Mucosa of descending colon (tissue), 3 donors: ENCODE measurements at places on chromosomes 4 and X. TPM values are rescaled to one million over a fixed set of nuclear protein-coding genes. Genes with fewer than 3 reads are reported as not detected.

The ENPEP gene
- 2.1 TPM for total RNA-seq

The GAB3 gene
- 2.5 TPM for total RNA-seq

The NAT8L gene
- 0.26 TPM for total RNA-seq

The NXF2 gene
- not detected for total RNA-seq

The GPR143 gene
- total RNA-seq: 0.93 TPM

The KLF8 gene
- total RNA-seq: 6.5 TPM

The DDX53 gene
- not detected for total RNA-seq

The FAM47E gene
- total RNA-seq: 9.8 TPM

The TMSB15C gene
- 0.87 TPM for total RNA-seq

The OPRPN gene
- total RNA-seq: not detected

The PGAM4 gene
- total RNA-seq: not detected

DNA sequence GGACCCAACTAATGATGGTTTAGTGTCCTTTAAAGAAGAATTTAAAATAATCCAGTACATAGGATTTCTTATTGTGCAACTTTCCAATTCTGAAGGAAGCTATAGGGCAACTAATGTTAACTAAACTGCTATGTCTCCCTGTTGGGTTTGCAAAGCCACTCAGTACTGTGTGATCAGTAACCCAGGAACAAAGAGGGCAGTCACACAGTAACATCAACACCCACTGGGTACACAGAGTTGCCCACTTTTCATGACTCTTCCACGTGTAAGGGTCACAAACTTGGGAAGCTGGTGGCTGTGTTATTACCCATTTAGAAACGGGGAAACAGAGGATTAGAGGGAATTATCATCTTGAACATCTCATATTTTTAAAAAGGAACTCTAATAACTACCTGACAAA is 555.0 kb upstream of the DIPK2B start:
- no peak for DNase-seq

GRCh38 chrX:51144828-51145442 is 187.7 kb upstream of the NUDT10 start:
- peak; percentile 41 for DNase-seq

DNA sequence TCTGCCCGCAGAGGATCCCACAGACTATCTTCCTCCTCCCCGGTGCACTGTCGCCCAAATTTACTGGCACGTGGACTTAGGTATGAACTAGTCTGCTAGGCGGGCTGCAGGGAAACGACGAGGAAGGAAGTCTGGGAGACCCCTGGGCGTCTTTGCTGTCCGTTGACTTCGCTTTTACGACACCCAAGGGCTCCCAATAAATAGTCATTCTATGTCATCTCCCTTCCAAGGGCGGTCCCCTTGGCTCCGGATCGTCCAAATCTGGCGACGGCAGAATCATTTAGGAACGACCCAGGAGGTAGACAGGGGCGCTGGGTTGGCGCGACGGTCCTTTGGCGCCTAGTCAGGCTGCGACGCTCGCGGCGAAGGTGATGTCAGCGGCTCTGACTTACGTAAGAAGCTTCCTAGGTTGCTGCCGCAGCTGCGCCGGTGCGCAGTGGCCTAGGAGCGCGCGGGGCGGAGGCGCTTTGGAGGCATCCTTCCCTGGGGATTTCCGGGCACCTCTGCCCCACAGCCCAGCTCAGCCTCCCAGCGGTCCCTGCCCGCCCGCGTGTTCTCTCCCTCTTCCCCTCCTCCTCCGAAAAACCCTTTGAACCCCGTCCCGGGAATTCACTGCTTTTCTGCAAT is 2.2 kb downstream of the NHS start:
- peak; percentile 58 for DNase-seq

GRCh38 chrX:150035531-150035930 is 97.2 kb upstream of the EOLA2 start:
- DNase-seq: no peak

GRCh38 chr4:31374256-31374960 is 654.2 kb downstream of the PCDH7 start:
- no peak for DNase-seq

- DNase-seq: no peak
Measured at GRCh38 chr4:38004062-38004461, 43.9 kb downstream of the PTTG2 start.

DNA sequence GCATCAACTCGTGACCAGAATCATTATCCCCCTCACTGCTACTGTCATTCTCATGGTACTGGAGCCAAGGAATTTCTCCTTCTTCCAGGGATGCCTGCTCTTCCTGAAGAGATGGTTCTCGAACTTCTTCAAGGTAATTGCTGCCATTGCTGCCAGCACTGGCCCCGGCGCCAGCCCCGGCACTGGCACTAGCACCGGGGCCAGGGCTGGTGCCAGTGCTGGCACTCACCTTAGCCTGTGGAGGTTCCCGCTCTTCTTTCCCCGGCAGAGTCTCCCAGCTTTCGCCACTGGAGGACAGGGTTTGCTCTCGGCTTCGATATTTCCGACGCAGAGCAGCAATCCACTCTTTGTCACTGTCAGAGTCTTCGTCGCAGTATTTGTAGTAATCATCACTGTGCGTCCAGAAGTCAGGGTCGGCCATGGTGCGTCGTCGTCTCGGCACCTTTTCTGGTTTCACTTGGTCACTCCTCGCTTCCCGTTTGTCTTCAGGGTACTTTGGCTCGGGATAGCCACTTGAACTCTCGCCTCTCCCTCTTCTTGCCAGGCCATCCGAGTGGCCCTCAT is 3.4 kb downstream of the PJA1 start:
- no peak for DNase-seq

DNA sequence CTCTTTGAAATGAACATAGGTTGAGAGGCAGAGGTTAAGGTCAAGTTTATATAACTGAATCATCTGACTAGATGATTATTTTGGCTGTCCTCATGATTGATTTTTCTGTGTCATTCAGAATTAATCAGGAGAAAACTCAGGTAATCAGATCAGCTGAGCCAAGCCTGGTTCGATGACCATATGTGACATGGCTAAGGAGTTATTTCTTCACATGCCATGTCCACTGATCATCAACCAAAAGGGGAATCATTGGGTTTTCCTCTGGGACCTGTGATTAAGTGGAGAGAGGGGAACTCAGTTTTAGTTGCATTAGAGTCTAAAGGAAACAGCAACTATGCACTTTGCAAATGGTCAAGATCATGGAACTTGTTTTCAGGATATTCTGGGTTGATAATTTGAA is 20.3 kb upstream of the PACRGL start:
- DNase-seq: no peak

DNA sequence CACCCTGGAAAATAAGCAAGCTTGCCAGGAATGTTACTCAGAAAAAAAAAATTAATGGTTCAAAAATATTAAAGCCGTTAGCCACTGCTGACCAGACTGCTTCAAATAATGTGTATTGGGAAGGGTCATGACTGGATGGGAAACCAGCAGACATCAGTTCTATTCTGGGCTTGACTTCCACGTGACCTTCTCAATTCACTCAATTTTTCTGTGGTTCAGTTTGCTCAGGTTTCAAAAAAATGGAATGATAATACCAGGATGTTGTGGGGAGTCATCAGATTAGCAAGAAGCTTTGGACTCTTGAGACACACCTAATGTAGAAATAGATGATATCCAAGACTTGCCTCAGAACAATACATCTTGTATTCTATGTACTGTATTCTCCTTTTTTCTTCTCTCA is 541.9 kb upstream of the BOD1L1 start:
- no peak for DNase-seq

GRCh38 chrX:100743009-100743607 is 11.2 kb upstream of the SYTL4 start:
- no peak for DNase-seq

DNA sequence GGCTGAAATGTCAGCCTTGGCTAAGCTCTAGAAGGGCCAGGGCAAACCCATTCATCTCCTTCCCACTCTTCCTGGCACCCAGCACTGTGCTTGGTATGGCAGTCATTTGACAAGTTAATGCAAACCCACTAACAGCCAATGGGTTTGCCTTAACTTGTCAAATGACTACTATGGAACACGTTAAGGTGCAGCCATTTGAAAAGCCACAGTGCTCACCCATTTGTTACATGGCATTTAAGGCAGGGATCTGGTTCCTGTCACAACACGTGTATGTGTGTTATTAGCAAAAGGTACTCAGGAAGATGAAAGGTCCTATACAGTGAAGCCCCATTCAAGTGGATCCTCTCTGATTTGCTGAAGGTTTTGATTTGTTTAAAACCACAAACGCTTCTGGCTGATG is 7.2 kb downstream of the CRMP1 start:
- DNase-seq: no peak

DNA sequence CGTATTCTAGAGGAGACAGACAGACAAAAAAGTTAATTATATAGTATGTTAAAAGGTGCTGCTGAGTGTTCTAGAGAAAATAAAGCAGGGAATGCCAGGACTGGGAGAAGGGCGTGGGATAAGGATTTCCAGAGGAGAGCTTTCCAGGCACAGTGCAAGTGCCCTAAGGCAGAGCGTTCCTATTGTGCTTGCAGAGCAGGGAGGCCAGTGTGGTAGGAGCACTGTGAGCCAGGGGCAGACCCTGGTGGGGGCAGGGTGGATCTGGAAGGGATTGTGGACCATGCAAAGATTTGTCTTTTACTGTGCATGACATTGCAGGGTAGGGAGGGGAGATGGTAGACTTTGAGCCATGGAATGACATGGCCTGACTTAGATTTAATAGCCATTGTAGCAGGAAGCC is 25.8 kb downstream of the EXOC1 start:
- no peak for DNase-seq

- no peak for DNase-seq
Measured at GRCh38 chrX:25020391-25020904, 4.7 kb upstream of the ARX start.

- no peak for DNase-seq
Measured at GRCh38 chr4:43048570-43048969, 156.1 kb downstream of the GRXCR1 start.

- peak; percentile 26 for DNase-seq
Measured at GRCh38 chr4:32025851-32026459, 1305.8 kb downstream of the PCDH7 start.

GRCh38 chrX:68823413-68824151 is 5.2 kb upstream of the EFNB1 start:
- no peak for DNase-seq

- no peak for DNase-seq
Measured at GRCh38 chr4:55121246-55121645, 4.1 kb downstream of the KDR start.

DNA sequence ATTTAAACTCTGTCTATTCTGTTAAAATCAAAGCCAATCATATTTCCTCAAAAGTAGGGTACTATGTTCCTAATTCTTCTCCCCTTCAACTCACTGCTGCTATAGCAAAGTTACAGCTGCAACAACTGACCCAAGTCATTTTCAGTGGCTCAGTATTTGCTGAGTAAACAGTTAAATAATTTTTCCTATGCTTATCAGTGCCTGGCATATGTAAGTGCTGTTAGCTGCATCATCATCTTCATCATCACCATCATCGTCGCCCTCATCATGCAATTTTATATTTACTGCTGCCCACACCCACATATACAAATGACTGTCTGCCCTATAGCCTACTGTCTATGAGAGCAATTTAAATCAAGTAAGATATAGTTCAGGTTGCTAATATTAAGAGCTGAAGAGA is 21.9 kb downstream of the COQ2 start:
- DNase-seq: no peak

DNA sequence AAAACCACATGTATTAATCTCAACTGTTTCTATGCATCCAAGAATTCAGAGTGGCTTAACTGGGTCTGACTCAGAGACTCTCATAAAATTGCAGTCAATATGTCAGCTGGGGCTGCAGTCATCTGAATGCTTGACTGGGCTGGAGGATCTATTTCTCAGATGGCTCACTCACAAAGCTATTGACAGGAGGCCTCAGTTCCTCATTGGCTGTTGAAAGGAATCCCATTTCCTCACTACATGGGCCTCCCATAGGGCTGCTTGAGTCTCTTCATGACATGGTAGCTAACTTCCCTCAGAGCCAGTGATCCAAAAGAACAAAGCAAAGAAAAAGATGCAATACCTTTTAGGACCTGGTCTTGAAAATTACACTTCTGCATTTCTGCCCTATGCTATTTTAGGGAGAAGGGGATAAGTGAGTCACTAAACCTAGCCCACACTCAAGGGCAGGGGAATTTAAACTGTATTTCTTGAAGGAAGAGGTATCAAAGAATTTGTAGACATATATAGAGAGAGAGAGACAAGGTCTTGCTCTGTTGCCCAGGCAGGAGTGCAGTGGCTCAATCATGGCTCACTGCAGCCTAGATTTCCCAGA is 9.8 kb downstream of the SCFD2 start:
- no peak for DNase-seq

DNA sequence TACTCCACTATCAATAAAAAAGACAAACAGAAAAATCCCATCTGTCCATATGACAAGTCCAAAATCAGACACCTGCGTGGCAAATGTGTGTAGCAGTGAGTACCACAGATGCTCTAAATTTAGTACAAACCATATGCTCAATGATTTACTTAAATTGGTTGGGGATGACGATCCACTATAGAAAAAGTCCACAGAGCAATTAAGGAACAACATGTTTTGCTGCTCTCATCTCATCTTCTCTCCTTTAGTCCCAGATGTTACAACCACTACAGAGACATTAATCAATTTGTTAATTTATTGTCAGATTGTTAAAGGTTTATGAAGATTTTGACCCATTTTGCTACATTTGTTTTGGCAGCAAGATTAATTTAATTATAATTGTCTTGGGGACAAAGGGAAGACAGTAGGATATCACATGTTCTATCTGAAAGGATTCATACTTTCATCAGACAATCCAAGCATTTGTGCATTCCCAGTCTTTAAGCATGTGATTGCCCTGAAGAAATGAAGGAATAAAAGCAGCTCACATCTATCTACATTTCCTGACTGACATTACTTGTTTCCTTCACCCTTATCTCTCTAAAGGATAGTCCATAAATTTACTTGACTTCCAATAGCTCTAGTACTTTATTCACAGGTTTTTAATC is 2268.1 kb downstream of the PCDH7 start:
- no peak for DNase-seq

DNA sequence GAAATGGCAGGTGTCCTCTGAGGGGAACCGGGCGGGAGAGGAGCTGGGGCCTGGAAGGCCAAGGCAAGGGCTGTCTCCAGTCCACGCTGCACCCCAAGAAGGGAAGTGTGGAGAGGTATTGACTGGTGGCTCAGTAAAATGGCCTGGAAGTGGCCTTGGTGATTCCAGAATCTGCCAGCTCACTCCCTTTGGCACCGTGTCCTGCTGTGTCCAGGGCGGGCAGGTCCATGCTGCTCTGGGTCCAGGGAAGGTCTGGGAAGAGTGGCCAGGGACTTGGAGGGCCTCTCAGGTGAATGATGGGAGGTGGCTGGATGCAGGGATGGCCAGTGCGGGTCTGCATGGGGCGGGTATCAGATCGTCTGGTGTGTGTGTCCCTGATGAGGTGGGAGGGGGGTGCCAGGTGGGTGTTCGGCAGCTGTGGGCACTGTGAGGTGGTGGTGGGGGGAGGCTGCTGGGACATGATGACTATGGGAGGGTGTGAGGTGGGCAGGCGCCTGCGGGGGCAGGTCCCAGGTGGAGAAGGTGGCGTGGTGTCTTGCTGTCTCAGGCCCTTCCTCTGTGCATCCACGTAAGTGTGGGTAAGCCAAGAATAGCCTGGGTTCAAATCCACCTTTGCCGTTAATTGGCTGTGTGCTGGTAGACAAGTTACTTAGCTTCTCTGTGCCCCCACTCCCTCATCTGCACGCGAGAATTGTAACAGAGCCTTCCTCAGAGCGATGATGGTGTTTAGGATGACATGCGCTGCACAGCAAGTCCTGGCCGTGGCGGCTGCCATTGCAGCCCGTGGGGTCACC is 17.7 kb downstream of the RGS12 start:
- DNase-seq: no peak

- DNase-seq: no peak
Measured at GRCh38 chrX:103539695-103540094, 20.4 kb upstream of the RAB40A start.
